ENCODE measurements at places on chromosomes 1 and 21.
A peak's percentile ranks its signal among the peaks of the same experiment; 100 is the strongest.

DNA sequence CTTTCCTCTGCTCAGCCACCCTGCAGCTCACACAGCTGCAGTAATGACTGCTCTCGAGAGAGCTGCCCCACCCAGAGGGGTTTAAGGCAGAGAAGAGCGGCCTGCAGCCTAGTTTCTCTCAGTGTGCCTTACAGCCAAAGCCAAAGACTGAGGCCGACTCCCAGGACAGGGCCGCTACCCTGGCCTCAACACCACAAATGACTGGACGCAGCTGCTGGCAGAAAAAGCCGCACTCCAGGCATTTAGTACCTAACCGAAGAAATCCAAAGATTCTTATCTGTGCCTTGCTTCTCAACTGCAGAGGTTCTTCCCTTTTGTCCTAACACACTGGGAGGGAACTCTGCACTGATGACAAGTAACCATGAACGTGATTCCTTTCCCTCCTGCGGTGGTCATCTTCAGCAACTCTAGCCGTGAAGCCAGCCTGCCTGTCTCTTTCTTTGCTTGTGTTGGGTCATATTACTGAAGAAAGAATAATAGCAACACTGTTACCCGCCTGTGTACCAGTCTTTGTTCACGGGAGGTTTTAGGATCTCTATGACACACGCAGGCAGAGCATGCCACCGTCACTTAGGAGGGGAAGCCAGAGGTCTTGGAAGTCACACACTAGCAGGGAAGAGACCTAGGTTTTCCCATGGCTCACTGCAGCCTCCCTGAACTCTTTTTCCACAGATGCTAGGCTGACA is 202.7 kb downstream of the RHOU start:
- no peak for DNase-seq

- no peak for DNase-seq
Observed at GRCh38 chr1:167126811-167127210, 32.9 kb downstream of the STYXL2 start.

DNA sequence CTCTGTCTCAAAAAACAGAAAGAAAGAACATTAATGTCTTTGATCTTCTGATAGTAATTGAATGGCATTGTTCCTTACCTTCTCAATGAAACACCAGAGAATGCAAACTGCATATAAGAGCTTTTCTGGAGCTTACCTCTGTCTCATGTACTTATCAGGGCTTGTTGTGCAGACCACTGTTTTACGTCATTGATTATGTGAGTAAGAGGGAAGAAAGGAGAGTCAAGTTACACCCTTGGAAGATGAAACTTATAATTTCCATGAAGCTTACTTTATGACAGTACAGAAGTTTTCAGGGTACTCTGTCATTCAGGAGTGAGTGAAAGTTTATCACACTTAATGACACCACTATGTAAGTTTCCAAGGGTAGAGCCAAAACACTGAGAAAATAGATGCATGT is 49.0 kb upstream of the MAB21L3 start:
- no peak for DNase-seq

DNA sequence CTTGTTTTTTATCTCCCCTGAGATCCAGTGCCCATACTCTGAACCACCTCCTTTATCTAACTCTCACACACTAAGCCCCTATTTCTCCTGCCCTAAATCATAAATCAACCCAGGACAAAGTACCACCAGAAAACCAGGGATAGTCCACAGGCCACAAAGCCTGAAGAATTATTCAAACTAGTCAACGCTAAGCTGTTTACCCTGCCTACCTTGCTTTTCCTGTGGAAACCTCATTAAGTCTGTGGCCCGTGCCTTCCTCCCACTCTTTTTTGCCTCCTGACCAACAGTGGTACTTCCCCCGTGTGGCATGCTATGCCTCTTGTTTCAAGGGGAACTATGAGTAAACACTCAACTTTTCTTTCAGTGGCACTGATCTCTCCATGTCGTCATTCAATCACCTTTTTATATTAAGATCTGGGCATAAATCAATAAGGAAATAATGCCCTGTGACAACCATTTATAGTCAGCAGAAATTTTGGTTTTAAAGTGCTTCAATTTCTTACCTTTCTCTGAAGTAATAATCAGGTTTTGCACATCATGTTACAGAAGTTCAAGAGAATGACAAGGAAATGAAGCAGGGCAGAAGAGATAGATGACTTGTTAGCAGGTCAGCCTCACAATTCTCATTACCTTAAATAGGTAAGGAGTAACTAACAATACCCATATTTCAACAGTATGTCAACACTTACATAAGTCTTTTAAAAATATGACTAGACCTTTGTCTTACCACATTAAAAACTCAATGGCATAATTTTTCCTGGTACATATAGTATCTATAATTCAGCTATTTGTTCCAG is 32.1 kb downstream of the EYA3 start:
- peak; percentile 19 for DNase-seq

DNA sequence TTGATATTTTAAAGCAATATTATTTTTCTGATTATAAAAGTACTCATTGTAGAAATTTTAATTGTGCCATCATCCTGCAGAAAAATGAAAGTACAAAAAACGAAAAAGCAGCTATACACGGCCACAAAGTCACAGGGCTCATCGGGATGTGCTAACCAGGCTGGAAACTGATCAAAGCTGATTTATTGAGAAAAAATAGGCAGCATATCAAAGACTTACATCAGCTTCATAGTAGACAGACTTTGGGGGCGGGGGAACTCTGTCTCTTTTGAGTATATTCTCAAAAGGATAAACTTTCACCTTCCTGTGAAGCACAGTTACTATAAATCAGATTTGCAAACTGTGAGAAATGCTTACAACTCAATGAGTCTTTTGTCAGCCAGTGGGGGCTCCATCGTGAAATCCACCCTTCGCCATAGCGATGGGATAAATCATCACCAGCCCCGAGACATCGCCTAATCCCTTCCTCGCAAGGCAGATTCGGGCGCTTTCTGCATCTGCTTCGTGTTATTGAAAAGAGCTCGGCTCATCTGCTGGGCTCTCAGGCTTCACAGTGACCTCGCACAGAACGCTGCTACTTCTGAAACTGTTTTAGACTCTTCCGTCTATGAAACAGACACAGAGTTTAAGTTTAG is 69.2 kb upstream of the ERG start:
- DNase-seq, result no peak

DNA sequence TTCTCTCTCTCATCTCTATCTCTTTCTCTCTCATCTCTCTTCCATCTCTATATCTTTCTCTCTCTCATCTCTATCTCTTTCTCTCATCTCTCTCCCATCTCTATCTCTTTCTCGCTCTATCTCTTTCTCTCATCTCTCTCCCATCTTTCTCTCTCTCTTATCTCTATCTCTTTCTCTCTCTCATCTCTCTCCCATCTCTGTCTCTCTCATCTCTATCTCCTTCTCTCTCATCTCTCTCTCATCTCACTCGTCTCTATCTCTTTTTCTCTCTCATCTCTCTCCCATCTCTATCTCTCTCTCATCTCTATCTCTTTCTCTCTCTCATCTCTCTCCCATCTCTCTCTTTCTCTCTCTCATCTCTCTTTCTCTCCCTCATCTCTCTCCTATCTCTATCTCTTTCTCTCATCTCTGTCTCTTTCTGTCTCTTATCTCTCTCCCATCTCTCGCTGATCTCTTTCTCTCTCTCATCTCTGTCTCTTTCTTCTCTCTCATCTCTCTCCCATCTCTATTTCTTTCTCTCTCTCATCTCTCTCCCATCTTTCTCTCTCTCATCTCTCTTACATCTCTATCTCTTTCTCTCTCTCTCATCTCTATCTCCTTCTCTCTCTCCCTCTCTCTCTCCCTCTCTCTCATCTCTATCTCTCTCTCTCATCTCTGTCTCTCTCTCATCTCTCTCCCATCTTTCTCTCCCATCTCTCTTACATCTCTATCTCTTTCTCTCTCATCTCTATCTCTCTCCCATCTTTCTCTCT is 388.7 kb downstream of the NPHP4 start:
- no peak for DNase-seq

- no peak for DNase-seq
Observed at GRCh38 chr1:173117108-173117633, 66.4 kb upstream of the TNFSF18 start.

GRCh38 chr1:168372861-168373371 is 92.2 kb downstream of the TBX19 start:
- no peak for DNase-seq

- no peak for DNase-seq
Observed at GRCh38 chr1:200221614-200222282, 188.1 kb downstream of the ZNF281 start.

GRCh38 chr1:59029411-59030167 is 245.7 kb upstream of the JUN start:
- no peak for DNase-seq

GRCh38 chr1:242847390-242847993 is 323.0 kb upstream of the PLD5 start:
- peak; percentile 59 for DNase-seq

GRCh38 chr1:192350356-192350755 is 33.6 kb downstream of the RGS21 start:
- no peak for DNase-seq

- DNase-seq, result no peak
Observed at GRCh38 chr1:230544758-230545157, 97.5 kb upstream of the COG2 start.

- DNase-seq, result no peak
Observed at GRCh38 chr1:219629296-219629880, 16.5 kb upstream of the ZC3H11B start.

DNA sequence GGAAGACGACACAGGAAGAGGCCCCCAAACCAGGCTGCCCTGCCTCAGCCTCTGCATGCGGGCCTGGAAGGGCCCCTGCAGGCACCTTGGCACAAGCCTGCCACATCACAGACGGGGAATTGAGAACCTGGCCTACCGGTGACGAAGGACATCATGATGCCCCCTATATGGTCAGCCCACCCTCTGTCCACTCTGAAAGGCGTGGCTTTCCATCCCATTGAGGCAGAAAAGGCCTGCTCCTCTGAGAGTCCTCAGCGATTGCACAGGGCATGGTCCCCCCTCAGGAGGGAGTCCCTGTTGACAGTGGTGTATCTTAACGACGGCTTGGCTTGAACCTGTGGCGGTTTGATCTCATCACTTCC is 11.4 kb downstream of the KRTAP10-1 start:
- DNase-seq, result no peak

- DNase-seq, result no peak
Observed at GRCh38 chr1:245939756-245940345, 567.2 kb downstream of the SMYD3 start.

DNA sequence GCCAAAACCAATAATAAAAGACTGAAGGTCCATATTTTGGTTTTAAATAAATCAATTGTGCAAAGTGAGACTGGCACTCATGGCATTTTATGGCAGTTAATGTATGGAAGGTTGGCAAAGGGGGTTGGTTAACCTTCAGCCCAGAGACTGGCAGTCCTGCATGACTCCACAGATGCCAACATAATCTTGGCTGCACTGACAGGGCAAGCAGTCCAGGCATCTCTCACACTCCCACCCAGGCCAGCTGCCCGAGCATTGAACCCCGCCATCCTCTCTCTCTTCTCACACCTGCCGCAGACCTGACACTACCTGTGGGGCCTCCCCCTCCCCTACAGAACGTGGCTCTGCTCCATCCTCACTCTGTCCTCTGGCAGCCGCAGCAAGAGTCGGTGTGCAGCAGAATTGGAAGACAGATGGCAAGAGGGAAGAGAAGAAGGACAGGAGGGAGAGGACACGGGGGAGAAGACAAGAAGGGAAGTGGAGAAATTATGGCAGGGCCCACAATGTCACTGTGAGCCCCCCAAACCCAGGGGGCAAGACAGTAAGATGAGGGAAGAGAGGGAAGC is 43.7 kb downstream of the ITPKB start:
- DNase-seq, result no peak

DNA sequence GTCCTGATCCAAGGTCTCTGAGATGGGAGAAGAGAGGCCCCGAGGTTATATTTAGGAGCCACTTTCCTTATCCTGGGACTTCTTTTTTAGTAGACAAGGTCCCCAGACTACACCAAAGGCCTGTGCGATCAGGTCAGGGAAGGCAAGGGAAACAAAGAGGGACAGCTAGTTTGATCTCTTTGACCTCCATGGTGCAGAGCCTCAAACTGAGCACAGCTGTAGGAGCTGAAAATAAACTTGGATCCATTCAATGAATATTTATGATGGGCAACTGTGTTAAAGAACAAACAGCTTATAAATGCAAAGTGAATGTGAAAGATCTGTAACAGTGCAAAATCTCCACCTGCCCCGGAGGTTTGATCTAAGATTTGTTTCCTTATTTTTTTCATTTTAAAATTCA is 256.6 kb downstream of the DYRK1A start:
- no peak for DNase-seq

DNA sequence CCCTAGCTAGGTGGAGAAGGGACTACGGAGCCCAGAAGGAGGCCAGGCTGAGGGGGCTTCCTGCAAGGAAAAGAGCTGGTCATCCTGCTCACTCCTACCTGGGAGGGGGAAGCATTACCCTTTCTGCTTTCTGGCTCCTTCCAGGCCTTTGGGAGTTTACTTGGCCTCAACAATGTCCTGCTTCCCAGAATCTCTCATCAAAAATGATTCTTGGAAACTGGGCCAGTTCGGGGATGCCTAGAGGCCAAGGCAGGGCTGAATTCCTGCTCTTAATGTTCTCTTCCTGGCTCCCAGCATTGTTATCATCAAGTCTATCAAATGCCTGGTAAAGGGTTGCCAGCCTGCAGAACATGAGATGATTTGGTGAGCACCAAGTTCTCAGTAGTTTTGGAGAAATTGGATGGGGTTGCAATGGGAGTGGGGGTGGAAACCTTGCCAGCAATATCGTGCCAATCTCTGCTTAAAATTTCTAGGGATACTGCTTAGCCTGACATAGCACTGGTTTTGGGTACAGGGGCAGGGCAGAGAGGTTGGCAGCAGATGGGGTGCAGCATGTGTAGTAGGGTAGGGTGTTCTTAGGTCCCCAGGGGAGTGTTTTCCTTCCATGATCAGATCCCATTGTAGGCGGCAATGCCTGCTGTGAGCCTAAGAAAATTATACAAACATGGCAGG is 7.7 kb upstream of the PAFAH2 start:
- no peak for DNase-seq

GRCh38 chr1:161083748-161084596 is 5.4 kb downstream of the NECTIN4 start:
- DNase-seq, result no peak

DNA sequence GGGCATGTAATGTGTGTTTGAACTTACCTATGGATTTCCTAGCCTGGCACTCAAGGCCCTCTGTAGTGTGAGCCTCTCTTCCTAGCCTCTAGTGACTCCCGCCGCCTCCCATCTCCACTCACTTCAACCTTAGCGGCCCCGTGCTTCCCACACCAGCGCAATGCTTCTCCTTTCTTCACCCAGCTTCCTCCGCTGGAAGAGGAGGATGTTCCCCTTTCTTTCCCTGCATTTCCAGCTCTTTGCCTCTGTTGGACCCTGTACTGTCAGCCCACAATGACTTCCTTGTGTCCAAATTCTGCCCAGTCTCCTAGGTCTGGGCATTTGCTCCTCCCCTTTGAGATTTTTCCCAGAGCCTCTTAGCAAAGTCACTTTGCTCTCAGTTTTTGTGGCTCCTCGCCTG is 138.1 kb upstream of the IRF2BP2 start:
- DNase-seq, result no peak

GRCh38 chr1:62111084-62111483 is 83.6 kb upstream of the L1TD1 start:
- no peak for DNase-seq

GRCh38 chr1:43821471-43821870 is 112.1 kb upstream of the ARTN start:
- no peak for DNase-seq

- no peak for DNase-seq
Observed at GRCh38 chr21:23014021-23014420, 2015.8 kb downstream of the NCAM2 start.

GRCh38 chr21:44357064-44357837 is 3.8 kb downstream of the TRPM2 start:
- DNase-seq, result no peak
